ENCODE measurements at places on chromosomes 7 and 10.

- no peak for DNase-seq
These were observed 3.7 kb downstream of the AGR2 start for GRCh38 chr7:16801111-16801542.

DNA sequence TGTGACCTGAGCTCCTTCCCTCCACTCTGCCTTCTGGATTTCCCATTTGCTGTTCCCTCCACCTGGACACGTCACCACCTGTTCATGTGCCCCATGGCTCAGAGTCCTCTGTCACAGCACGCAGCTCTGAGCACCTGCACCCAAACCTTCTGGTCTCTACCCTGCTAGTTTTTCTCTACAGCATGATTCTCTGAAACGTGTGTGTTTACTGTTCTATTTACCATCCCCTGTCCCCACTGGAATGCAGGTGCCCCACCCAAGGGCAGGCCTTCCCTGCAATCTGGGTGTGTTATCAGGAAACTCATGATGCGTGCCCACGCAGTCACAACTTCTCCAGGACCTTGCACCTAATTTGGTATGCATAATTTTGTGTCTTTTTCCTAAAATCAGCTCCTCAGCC is 284.4 kb upstream of the IGFBP3 start:
- DNase-seq = no peak

DNA sequence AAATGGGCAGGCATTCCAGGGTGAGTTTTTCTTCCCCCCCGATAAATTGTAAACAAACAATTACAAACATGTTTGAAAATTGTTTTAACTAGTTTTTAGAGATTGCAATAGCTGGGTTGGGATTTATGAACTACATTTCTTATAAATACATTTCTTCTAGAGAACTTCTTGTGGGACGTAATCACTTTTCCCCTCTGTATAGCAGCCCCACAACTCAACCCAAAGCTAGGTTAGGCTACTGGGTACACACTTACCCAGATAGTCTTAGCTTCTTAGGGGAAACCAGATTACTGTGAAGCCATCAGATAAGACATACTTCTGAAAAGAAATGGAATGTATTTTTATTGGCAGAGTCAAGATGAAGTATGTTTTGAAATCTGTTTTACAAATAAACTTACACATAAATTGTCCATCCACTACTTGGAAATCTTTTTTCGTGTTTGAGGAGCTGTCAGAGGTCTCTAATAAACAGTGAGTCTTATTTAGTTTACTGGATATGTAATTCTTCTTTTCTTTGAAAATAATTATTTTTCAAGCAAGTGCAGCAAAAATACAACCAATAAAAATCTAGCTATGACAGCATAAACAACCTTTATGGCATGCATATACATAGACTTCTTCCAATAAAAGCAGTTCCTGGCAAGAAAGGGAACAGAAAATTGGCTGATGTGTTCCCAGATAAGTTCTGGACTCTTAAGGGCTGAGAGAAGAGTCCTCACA is 8.0 kb upstream of the GLRX3 start:
- no peak for DNase-seq

DNA sequence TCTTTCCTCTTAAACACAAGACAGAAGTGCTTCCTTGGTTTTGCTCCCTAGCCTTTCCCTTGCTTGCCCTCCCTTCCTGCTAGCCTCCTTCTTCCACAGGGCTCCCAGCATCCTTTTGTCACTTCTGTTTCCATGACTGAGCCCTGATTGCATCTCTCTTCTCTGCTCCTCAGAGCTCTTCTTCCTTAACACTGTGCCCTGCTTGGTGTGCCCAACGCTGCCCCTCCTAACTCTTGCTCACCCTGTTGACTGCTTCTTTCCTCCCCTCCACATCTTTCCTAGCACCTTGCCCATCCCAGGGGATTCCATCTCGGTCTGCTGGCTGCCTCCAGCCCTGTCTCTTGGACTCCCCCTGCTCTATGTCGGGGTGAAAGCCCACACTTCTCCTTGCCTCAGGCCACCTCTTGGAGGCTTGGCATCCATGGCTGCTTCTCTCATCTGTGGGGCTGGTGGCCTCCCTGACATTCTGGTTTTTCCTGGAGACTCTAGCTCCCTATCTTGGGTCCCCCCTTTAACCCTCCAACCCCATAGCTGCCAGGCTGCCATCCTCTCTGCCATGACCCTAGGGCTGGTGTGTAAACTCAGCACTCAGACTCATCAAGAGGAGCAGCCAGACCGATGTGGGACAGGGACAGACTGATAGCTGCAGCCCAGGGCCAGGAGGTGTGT is 5.8 kb downstream of the IGFBP1 start:
- DNase-seq = no peak

- DNase-seq = no peak
These were observed 194.3 kb downstream of the ELFN1 start for GRCh38 chr7:1864161-1864940.

GRCh38 chr10:32295027-32295426 is 51.9 kb downstream of the EPC1 start:
- DNase-seq = no peak

DNA sequence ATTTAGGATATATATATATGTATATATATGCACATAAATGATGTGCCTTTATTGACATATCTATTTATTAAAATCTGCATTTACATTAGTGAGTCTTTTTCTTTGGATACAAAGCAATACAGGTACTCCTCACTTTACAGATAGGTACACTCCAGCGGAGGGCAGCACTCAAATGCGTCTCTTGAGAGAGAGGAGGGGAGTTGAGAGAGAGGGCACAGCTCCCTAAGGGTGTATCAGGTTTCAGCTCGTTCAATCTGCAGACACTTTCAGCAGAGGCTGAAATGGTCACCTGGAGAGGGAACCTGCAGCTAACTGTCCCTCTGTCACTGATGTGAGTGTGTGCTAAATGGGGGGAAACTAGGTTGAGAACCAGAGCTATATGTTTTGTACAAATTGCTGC is 21.5 kb downstream of the C10orf53 start:
- DNase-seq = no peak

DNA sequence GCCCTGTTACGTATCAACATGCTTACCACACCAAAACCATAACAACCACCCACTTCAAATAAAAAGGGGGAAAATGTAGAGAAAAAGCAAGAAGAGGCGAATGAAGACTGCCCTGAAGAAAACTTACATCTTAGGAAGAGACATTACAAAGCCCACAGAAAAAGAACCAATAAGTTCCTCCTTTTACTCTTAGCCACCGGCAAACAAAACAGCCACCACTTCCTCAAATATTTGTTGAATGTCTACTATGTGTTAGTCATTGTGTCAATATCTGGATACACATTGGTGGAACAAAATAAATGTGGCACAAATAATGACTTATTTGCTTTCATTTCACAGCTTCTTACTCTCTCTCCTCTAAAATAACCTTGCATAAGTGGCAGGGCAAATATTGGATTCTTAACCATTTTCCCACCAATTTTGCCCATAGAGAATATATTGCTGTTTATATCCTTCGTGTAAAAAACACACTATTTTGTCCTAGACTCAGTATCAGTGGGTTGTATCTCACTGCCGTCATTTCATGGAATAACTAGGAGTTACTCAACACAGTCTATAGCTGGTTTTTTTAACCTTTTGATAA is 106.8 kb downstream of the ANK3 start:
- peak; percentile 37 for DNase-seq

GRCh38 chr10:123101872-123102271 is 33.9 kb upstream of the HMX3 start:
- DNase-seq = no peak

DNA sequence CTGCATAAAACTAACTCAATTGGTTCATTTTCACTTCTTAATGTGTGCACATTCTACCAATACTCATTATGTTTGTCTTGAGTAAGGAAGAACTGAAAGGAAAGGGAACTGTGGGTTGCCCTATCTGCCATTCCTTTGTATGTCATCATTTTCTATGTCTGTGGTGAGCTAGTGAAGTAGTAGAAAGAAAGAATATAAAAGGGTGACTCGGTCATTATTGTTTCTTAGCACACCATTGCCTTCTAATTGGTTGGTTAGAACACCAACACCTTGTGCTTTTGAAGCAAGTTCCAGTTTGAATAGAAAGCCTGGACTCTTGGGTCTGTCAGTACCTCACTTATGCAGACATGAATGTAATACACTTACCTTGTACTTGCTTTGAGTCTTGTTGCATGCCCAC is 64.3 kb upstream of the MDFIC start:
- DNase-seq = no peak

- DNase-seq = no peak
These were observed 107.2 kb downstream of the CUBN start for GRCh38 chr10:17022466-17022825.

- DNase-seq = no peak
These were observed 32.6 kb upstream of the GIMAP8 start for GRCh38 chr7:150417863-150418262.

- DNase-seq = no peak
These were observed 83.6 kb downstream of the CD36 start for GRCh38 chr7:80721883-80722615.

GRCh38 chr7:79524048-79524447 is 70.6 kb upstream of the MAGI2 start:
- DNase-seq = no peak

- no peak for DNase-seq
These were observed 969.9 kb downstream of the KCNMA1 start for GRCh38 chr10:76667408-76668370.

DNA sequence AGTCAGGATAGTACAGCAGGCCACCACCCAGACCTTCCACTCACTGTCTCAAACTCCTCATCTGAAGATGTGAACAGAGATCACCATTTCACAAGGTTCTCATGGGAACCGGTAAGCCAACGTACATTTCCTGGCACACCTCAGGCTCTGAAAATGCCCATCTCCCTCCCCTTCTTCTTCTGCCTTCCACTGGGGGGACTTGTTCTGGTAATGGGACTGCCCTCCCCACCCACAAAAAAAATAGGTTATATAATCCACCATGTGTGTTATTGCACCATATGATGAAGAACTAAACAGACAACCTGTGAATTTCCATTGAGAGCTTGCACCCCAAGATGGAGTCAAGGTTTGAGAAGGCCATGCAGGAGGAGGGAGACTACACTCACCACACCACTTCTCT is 42.1 kb upstream of the IKZF1 start:
- no peak for DNase-seq

DNA sequence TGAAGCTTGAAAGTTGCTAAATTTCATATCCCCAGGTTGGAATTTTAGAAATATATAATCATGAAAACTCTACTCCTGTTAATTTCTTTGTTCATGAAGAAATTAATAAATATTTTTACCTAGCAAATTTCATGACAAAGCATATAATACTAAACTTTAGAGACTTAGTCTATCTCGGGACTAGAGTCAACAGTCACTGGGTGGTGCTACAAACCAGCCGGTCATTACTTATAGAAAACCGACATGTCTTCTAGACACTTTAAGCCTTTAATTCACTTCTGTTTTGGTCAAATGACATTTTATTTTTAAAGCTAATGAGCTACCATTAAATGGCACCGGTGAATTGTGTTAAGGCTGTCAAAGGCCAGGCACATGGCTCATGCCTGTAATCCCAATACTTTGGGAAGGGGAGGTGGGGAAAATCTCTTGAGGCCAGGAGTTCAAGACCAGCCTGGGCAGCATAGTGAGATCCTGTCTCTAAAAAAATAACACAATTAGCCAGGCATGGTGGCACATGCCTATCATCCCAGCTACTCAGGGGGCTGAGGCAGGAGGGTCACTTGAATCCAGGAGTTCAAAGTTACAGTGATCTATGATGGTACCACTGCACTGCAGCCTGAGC is 270.1 kb downstream of the CACNA2D1 start:
- DNase-seq = no peak

DNA sequence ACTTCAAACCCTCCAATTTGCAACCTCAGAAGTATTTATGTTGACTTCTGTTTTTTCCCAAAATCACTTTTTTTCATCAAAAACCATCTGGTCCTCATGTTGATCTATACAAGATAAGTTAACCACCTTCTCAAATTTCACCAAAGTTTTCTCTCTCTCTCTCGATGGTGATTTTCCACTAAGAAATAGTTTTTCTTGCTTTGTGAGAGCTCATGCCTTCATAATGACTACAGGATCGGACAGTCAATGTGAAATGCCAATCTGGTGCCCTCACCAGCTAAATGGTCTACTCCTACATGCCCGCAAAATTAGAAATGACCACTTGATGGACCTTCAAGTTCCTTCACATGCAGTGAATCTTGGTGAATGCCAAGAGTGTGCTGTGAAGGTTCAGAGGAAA is 40.4 kb downstream of the CNNM1 start:
- no peak for DNase-seq

DNA sequence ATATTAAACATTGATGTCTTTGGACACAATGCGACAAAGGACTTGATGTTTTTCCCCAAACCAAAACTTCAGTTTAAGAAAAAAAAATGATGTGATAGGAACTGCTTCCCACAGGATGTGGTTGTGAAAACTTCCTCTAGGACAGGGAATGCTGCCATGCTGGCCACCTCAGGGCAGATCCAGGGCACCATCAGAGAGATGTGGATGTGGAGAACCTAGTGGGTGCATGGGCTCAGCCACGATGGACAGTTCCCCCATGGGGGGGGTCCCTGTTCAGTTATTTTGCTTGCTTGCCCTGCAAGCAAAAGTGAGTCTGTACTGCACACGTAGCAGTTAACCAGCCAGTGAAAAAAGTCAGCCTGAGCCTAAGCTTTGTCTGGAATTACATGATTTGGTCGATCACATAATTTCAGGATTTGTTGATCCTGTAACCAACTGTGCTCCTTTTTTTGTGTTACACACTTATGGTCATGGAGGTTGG is 36.3 kb downstream of the LAMB4 start:
- no peak for DNase-seq

- no peak for DNase-seq
These were observed 124.3 kb downstream of the CUX1 start for GRCh38 chr7:101941481-101942383.

DNA sequence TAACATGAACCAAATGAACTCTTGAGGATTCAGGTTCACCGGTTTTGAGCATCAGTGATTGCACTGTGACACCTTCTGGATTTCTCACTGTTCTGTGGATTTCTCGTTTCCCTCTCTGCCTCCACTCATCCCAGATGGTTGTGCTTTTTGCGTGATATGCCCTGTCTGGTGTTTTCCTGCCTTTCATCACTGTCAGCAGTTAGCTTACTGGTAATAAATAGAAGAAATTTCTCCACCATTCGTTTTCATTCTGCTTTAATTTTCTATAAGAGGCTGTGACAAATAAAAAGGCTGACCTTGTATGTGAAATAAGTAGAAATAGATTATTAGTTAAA is 16.2 kb downstream of the BPGM start:
- DNase-seq = no peak

All from memory B cell (primary cell).